Daoy (cell line): ENCODE measurements at places on chromosomes 11 and 22. TPM values are rescaled to one million over a fixed set of nuclear protein-coding genes. Genes with fewer than 3 reads are reported as not detected.
A peak's percentile ranks its signal among the peaks of the same experiment; 100 is the strongest.

- DNase-seq = no peak
Observed at GRCh38 chr22:47220752-47221151, 458.3 kb downstream of the TBC1D22A start.

- no peak for DNase-seq
Observed at GRCh38 chr11:46604796-46605195, 11.0 kb upstream of the AMBRA1 start.

DNA sequence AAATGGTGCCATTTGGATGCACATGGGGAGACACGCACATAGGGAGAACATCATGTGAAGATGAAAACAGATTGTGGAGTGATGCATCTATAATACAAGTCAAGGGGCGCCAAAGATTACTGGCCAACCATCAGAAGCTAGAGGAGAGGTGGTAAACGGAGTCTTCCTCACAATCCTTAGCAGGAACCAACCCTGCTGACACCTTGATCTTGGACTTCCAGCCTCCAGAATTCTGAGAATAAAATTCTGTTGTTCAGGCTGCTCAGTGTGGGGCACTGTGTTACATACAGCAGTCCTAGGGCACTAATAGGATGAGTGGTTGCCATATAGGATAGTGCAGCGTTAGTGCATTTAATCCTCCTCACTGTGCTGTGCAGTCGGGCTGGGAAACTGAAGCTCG lies 8.0 kb upstream of the SEC14L4 start:
- no peak for DNase-seq

DNA sequence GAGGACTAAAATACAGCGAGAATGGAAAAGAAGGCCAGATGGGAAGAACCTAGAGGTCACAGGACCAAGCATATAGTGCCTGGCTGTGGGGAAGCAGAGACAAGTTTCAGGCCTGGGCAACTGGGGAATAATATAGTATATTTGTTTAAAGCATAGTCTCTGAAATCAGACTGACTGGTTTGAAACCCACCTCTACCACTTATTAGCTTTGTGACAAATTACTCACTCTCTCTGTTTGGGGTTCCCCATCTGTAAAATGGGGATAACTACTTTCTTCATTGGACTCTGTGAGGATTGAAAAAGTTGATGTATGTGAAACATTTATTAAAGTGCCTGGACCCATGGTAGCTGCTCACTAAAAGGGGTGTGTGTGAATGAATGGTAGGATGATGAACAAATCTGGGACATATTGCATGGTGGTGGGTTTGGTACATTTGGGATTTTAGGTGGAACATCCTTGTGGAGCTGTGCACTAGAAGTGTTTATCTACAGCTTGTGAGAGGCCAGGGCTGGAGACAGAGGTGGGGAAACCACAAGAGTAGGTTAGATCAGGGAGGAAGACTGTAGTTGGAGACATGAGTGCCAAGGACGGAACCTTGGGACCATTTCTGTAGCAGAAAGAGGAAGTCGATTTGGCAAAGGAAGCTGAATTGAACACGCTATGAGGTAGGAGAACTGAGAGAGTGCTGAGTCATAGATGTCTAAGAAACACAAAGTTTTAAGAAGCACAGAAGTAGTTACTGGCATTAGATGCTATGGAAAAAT lies 52.6 kb downstream of the SWAP70 start:
- peak; percentile 51 for DNase-seq

- DNase-seq = peak; percentile 46
Observed at GRCh38 chr11:19951558-19952115, 208.6 kb downstream of the DBX1 start.

DNA sequence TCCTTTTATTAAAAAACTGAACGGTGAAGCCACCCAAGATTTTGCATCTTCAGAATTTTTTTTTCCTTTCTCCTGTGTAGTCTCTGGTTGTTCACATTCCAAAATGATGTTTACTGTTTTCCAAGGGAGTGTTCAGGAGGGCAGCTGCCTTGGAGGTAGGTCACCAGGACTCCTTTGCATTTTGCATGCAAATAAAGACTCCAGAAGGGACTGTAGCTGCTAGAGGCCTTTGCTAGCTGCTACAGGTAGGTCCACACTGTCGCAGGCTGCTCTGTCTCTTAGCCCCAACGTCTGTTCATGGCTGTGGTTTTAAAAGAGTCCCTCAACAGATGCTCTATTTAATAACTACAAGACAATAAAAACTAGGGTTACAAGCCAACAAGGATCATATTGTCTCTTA lies 11.4 kb downstream of the CTSC start:
- no peak for DNase-seq

- DNase-seq = no peak
Observed at GRCh38 chr11:86717817-86718501, 45.5 kb upstream of the ME3 start.

DNA sequence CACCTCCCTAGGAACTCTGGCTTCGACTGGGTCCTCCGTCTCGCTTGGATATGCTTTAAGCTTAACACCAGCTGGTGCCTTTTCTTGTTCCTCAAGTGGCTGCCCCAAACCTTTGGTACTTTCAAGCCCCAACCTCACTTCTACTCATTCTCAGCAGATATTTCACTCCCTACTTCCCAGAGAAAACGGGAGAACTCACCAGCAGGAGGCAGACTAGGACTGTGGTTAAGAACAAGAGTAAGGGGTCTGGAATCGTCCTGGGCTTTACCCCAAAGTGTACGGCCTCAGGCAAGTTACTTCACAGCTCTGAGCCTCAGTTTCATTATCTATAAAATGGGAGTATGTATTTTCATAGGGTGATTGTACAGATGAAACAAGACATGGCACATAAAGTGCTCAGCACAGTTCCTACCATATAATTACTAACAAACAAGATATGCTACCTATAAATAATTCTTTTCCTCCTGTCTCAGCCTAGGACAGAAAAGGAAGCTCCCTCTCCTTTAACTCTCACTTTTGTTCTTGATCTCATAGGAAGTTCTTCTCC lies 37.8 kb downstream of the PAMR1 start:
- DNase-seq = peak; percentile 40

- peak; percentile 33 for DNase-seq
Observed at GRCh38 chr11:62266558-62266957, 3.4 kb upstream of the SCGB2A2 start.

Gene PTGDR2
- total RNA-seq = 0.06 TPM in 1 of 2 replicates, not detected in the other

- DNase-seq = no peak
Observed at GRCh38 chr11:70324376-70325115, 54.1 kb downstream of the PPFIA1 start.

Gene ADAMTS8
- not detected in 2 replicates for total RNA-seq

Gene CLMP
- 20.8 and 29.1 TPM in 2 replicates for total RNA-seq

Gene HEPN1
- total RNA-seq = not detected in 2 replicates

GRCh38 chr22:40009951-40010671 lies 15.4 kb downstream of the FAM83F start:
- no peak for DNase-seq

Gene CDHR5
- not detected in 2 replicates for total RNA-seq

DNA sequence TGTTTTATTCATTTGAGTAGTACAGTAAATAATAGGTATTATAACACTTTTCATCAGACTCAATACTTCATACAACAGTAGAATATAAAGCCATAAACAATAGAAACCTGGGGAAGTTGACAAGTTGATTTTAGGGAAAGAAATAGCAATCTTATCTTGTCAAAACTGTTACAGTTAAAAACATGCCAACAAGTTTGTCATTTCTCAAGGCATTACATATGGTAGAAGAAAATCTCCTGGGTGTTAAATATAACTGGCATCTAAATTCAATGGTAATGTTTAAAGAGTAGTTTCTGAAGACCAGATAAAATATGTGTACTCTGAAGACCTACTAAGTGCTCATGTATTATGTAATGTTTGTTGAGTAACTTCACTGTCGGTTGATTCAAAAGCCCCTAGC lies 75.1 kb downstream of the LRRC4C start:
- no peak for DNase-seq

GRCh38 chr11:126716456-126717083 lies 284.0 kb downstream of the KIRREL3 start:
- peak; percentile 47 for DNase-seq

GRCh38 chr11:114799476-114799875 lies 121.1 kb downstream of the NXPE2 start:
- no peak for DNase-seq

Gene RNF26
- total RNA-seq = 2.6 and 2.9 TPM in 2 replicates

Gene PDGFB
- 0.11 and 0.18 TPM in 2 replicates for total RNA-seq

DNA sequence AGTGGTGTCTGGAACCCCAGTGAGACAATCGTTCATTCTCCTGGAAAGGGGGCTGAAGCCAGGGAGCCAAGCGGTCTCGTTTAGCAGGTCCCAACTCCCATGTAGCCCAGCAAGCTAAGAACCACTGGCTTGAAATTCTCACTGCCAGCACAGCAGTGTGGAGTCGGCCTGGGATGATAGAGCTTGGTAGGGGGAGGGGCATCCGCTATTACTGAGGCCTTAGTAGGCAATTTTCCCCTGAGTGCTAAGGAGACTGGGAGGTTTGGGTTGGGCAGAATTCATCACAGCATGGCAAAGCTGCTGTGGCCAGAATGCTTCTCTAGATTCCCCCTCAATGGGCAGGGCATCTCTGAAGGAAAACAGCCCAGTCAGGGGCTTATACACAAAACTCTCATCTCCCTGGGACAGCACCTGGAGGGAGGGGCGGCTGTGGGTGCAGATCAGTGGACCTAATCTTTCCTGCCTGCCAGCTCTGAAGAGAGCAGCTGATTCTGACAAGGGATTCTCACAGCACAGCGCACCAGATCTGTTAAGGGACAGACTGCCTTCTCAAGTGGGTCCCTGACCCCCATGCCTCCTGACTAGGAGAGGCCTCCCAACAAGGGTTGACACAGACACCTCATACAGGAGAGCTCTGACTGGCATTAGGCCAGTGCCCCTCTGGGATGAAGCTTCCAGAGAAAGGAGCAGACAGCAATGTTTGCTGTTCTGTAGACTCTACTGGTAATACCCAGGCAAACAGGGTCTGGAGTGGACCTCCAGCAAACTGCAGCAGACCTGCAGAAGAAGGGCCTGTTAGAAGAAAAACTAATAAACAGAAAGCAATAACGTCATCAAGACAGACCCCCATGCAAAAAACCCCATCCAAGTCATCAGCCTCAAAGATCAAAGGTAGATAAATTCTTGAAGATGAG lies 14.8 kb downstream of the OR52M1 start:
- DNase-seq = no peak

- DNase-seq = no peak
Observed at GRCh38 chr11:124846070-124846673, 19.1 kb upstream of the ROBO3 start.

DNA sequence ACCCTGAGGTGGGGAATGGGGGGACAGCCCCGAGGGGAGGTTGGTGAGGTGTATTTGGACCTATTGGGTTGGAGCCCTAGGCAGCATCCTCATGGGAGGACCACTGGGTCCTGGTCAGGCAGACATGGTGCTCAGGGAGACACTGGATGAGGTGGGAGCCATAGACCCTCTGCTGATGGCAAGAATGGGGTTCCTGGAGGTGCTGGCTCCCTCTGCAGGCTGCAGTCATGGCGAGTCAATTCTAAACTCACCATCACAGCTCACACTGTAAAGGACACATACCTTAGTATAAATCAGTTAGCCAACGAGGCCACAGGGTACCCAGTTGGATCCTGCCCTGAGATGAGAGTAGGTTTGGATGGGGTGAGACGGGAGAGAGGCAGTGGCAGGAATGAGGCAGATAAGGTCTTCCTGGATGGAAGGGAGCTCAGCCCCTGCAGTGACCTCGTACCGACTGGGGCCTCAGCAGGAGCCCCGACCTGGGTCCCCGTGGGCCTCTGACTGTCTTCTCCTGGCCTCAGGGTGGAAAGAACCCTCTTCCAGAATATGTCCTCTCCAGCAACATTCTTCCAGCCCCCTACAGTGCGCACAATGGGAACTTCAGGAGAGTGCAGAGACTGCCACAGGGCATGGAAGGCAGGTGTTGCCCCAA lies 1.7 kb upstream of the GAB4 start:
- no peak for DNase-seq

Gene MMP7
- 4.7 and 5.9 TPM in 2 replicates for total RNA-seq

DNA sequence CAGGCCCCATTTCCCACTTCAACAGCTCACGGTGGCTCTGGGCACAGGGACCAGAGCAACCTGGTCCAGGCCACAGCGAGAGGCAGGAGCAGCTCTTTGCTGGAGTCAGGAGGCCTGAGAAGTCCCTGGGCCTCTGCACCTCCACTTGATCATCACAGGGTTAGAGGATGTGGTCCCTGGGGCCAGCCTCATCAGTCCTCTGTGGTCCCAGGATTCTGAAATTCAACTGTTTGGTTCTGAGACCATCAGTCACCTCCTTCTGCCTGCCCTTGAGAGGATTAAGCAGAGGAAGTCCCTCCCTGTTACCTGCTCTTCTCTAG lies 24.9 kb upstream of the CBX7 start:
- no peak for DNase-seq

Gene FDXACB1
- total RNA-seq = 3.5 and 4.7 TPM in 2 replicates

GRCh38 chr11:126561327-126561893 lies 205.9 kb downstream of the ST3GAL4 start:
- DNase-seq = peak; percentile 58

Gene C11orf86
- not detected in 2 replicates for total RNA-seq

Gene SULT4A1
- total RNA-seq = 1.0 and 2.2 TPM in 2 replicates

DNA sequence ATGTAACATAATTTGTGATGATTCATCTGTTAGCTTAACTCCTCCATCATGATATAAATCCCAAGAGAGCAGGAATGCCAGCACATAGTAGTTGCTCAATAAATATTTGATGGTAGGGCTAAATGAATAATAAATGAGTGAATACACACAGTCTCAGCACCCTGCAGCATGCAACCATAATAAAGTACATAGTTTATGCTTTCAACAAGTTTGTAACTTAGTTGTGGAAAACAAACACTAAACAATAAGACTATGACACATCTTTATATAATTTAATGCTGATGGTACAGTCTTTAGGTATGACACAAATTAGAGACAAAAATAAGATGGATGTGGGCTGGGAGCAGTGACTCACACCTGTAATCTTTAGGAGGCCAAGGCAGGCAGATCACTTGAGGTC lies 3.8 kb downstream of the ALKBH8 start:
- DNase-seq = peak; percentile 31

DNA sequence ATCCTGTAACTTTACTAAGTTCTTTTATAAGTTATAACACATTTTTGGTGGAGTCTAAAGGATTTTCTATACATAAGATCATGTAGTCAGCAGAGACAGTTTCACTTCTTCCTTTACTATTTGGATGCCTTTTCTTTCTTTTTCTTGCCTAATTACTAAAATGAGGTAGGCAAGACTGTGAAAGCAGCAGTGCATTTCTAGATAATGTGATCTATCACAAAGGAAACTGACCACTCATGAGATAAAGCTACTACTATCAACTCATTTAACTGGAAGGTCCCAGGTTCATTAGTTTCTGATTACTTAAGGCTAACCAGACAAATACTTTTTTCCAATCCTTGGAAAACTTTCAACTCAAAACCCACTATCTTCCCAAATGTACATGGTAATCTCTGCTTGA lies 196.2 kb upstream of the E2F8 start:
- DNase-seq = no peak

- no peak for DNase-seq
Observed at GRCh38 chr22:30432096-30432495, 6.5 kb downstream of the MTFP1 start.

Gene SEC14L2
- 9.5 and 12.7 TPM in 2 replicates for total RNA-seq

Gene GUCY1A2
- total RNA-seq = 0.71 and 1.1 TPM in 2 replicates

Gene CNIH2
- total RNA-seq = 0.40 and 0.98 TPM in 2 replicates

GRCh38 chr11:85934596-85935169 lies 79.5 kb downstream of the CCDC83 start:
- no peak for DNase-seq

- DNase-seq = no peak
Observed at GRCh38 chr11:87251560-87251959, 213.8 kb downstream of the TMEM135 start.
